ENCODE measurements at places on chromosomes 3 and 15. TPM values are rescaled to one million over a fixed set of nuclear protein-coding genes. Genes with fewer than 3 reads are reported as not detected.
A peak's percentile ranks its signal among the peaks of the same experiment; 100 is the strongest.

GRCh38 chr15:58431221-58432149, at the start of gene LIPC:
LIPC (plus strand) TSS chr15:58431991; CDS start chr15:58432033, 42 bp downstream.
- no peak for DNase-seq

- DNase-seq, result no peak
These were observed 8.3 kb upstream of the PLCH1 start for GRCh38 chr3:155753038-155753639.

DNA sequence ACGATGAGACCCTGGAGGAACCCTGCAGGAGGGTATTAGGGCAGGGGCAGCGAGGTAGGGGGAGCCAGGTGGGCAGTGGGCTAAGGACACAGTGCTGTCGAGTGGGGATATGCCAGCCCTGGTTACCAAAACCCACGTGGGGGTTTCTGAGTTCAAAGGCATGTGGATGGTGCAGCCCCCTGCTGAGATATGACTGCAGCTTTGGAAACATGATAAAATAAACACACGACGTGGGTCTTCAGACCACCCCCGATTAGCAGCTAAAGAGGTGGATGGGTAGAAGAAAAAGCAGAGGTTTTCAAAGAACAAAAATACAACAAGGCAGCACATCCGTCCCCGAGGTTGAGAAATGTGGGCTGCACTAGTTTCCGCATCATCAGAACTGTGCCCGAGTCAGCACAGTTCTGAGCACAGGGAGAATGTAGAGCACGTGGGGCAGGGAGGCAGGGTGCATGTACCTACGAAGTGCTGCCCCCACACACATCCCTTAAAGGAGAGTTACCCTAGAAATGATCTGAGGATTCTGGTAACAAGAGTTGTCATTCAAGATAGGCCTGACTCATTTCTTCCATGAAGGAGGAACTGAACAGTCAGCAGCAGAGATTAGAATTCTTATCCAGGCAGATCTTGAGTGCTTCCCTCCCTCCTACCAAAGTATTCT, 121.3 kb downstream of the RPLP1 start:
- DNase-seq, result no peak

DNA sequence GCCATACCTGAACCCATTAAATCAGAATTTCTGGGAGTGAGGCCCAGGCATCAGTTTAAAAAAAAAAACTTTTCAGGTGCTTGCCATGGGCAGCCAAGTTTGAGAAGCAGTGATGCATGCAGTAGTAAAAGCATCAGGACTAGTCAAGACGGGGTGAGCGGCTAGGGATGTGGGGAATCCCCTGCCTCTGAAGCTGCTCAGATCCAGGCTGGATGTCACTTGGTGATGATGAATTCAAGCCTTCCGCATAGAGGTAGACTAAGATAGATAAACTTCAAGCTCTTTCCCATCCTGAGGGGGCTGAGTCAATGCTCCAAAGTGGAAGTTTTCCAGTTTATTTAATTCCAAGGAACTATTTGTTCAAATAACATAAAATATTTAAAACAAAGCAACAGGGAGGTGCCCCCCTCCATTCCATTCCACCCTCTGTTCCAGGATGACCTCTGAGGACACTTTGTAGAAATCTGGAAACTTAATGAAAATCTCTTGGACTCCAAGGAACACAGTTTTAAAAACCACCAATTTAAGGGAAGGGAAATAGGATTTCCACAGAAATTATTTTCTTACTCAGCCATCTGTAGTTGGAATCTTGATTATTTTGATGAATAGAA, 100.4 kb upstream of the NR2E3 start:
- peak; percentile 39 for DNase-seq

- no peak for DNase-seq
These were observed 50.6 kb downstream of the GMNC start for GRCh38 chr3:190811775-190812480.

- DNase-seq, result no peak
These were observed 145.7 kb upstream of the PLAAT1 start for GRCh38 chr3:193095366-193095765.

Gene GOLGA6A
- not detected for total RNA-seq

Gene OIP5
- 0.21 TPM for total RNA-seq
